ENCODE measurements at places on chromosomes 16 and 17. TPM values are rescaled to one million over a fixed set of nuclear protein-coding genes. Genes with fewer than 3 reads are reported as not detected.

DNA sequence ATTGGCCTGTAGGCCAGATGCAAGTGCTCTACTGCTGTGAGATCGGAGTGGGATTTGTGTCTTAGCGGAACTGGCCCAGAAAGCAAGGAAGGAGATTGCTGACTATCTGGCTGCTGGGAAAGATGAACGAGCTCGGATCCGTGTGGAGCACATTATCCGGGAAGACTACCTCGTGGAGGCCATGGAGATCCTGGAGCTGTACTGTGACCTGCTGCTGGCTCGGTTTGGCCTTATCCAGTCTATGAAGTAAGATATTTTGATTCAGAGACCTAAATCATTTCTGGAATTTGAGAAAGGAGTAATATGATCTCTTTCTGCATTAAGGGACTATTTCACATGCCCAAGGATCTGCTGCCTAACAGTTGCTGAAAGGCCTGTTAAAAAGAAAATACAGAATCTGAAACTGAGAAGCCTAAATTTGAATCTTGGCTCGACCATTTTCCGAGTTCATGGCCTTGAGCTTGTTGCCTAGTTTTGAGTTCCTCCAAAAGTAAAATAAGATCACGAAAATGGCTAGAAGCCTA is 21.1 kb downstream of the IST1 start:
- no peak for DNase-seq

DNA sequence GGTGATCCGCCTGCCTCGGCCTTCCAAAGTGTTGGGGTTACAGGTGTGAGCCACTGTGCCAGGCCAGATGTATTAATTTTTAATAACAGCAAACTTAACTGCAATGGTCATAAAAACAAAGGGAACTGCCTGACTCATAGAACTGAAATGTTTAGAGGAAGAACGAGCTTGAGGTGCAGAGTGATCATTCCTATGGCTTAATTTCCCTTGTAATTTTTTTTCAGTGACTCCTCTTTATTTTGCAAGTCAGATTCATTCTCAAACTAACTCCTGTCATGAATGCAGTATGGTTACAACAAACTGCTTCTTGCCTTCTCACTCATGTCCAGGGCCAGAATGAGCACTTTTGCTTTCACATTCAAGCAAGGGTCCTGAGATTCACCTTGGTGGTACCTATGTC is 231.3 kb downstream of the HAPSTR1 start:
- DNase-seq: no peak

GRCh38 chr16:59013930-59014329 is 279.8 kb upstream of the GOT2 start:
- no peak for DNase-seq

DNA sequence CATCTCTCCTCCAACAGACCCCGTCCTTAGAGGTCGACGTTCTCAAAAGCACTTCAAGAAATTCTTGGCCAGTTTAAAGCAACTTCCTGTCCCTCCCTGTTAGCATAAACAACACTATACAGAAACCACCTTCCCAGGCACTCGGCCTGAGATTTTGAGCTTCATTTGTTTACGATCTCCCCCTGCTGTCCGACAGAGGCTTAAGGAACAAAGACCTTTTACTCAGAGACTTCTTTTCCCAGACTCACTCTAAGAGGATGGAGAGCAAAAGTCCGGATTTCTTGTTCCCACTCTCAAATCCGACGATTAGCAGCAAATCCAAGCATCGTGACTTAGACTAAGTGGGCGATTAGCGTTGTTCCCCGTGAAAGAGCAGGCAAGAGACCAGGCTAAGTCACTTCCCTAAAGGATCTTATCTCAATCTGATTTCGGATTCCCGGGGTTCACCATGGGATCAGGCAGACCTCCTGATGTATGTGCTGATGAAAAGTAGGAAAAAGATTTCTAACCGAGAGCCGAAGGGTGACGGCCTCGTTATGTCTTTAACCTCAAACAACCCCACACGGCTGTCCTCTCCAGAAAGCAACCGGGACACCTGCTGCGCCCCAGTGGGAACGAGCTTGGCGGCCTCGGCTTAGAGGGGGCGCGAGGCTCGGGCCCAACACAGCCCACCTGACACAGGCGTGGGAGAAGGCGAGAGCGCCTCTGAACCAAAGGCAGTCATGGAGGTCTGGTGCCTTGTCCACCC is 598 bp downstream of the INPP5K start:
- peak; percentile 60 for DNase-seq

The CES5A gene
- total RNA-seq: 0.41 TPM

All from frontal cortex (tissue), 4 donors.